ENCODE measurements at places on chromosomes 6 and 20. TPM values are rescaled to one million over a fixed set of nuclear protein-coding genes. Genes with fewer than 3 reads are reported as not detected.

CARMIL1 gene
- total RNA-seq, result 11.2 TPM

C6orf163 gene
- 2.9 TPM for total RNA-seq

MAK gene
- total RNA-seq, result not detected

KHDC1 gene
- 3.9 TPM for total RNA-seq

NFKBIE gene
- total RNA-seq, result 12.2 TPM

TAGAP gene
- not detected for total RNA-seq

SDHAF4 gene
- 11.2 TPM for total RNA-seq
